SJSA1 (cell line): ENCODE measurements at places on chromosomes 4 and X. TPM values are rescaled to one million over a fixed set of nuclear protein-coding genes. Genes with fewer than 3 reads are reported as not detected.

- DNase-seq = no peak
Observed at GRCh38 chr4:112942997-112943396, 106.5 kb upstream of the ANK2 start.

GRCh38 chr4:18214411-18215055, 193.0 kb upstream of the LCORL start:
- no peak for DNase-seq

DNA sequence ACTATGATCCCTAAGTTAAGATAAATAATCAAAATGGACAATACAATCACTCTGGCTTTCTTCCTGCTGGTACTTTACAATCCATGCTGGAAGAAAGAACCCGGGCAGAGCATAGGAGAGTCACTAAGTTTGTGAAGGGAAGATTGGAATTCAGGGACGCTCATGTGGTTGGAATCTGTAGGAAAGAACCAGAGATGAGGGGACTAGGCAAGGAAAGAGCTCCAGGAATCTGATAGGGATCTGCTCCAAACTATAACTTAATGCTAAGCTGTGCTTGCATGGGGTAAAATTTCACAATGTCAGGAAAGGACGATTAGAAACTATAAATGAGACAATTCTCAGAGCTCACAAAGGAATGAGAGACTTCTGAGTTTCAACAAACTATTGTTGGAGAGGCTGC, 167.5 kb downstream of the ADGRA3 start:
- no peak for DNase-seq

GRCh38 chrX:74536832-74537371, 77.5 kb downstream of the RLIM start:
- DNase-seq = no peak

DNA sequence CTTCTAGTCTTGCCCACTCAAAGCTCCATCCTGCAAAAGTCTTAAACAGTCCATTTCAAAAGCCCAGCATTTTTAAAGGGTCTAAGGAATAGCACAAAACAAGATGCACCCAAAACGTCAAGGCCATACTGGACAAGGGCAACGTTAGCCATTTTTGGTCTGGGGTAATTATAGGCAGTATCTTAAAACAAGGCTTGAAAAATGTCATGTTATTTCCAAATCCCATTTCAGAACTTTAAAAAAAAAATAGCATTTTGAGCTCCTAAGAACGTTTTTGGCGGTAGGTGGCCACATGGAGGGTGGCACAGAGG, 584 bp upstream of the TMEM165 start:
- no peak for DNase-seq

GRCh38 chrX:131792356-131792749, 230.7 kb upstream of the STK26 start:
- DNase-seq = peak; percentile 87

DNA sequence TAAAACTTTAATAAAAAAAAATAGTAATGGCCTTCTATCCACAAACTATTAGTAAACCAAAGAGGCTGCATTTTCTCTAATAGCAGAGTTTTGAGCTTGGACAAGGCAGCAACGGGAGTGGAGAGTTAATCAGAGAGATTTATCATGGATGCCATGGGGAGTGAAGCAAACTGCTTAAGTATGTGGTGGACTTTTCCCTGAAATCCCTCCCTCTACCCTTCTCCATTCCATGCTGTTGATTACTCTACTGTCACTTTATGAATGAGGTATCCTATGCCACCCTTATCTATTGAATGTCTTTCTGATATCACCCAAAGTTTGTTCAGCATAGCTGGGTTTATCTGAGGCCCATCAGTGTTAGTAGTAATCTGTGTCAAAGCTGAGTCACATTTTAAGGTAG, 335.6 kb upstream of the TRAM1L1 start:
- DNase-seq = no peak

GRCh38 chr4:108385076-108385475, 216.3 kb upstream of the LEF1 start:
- no peak for DNase-seq

- DNase-seq = no peak
Observed at GRCh38 chr4:5069901-5070300, 18.6 kb downstream of the STK32B start.

- DNase-seq = no peak
Observed at GRCh38 chr4:147620315-147620714, 3.1 kb downstream of the TMEM184C start.

DNA sequence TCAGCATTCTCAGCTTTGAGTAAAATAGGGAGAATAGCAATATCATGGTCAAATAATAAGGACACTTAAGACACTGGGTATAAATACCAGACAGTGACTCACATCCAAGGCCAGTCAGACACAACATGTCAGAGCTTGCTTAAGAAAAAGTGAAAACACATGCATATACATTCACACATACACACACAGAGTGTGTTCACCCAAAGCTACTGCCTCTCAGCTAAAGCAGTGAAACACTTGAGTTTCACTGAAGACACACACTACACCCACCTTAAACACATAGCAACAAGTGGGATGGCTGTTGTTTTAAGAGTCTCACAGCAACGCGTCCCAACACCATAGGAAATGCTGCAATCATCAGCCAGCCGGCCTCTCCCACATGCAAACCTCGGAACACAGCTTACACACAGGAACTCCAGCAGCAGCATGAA, 14.4 kb downstream of the SHROOM4 start:
- DNase-seq = no peak

The NUDT10 gene
- total RNA-seq = 4.3 and 7.8 TPM in 2 replicates

The TCEAL2 gene
- total RNA-seq = not detected in 2 replicates

The NXF3 gene
- not detected in 2 replicates for total RNA-seq

The SUPT20HL1 gene
- not detected in 2 replicates for total RNA-seq
